Kasumi-1 (cell line): ENCODE measurements at places on chromosomes 1 and 21.

DNA sequence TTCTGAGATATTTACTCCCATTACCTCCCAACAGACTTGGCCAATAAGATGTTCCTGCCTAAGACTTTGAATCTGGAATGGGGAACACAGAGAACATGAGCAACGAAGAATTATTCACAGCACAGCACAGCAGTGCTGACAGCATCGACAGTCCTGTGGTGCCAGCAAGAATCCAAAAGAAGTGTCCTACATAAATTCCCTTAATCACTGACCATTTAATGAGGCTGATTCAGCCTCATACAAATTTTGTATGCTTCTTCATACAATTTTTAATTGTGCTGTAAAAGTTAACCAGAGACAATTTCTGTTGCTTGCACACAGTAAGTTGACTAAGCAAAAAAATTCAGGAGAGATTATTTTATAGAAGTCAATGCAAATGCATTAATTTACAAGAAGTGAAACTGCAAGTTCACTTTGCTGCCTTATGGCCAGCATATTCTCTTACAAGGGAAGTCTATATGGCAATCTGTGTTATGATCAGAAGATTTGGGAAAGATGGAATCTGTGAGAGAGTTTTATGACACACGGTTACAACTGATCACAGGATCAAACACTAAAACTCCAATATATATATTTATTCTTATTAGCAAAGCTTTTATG is 855.9 kb downstream of the LTN1 start:
- DNase-seq, result no peak

DNA sequence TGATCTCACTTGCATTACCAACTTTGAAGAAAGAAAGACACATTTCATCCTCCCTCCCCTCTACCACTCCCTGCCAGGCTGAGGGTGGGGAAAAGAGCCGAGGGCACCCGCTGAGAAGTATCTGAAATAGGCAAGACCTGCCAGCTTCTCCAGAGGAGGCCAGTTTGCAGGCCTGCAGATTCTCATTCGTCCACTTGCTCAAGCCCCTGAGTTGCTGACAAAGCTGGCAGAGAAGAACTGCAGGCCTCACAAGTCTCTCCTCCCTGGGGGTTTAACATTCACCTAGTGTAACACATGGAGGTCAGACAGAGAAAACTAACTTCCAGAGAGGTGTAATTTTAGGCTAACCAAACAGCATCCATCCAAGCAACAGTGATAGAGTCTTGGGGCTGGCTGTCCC is 376.4 kb downstream of the HHAT start:
- no peak for DNase-seq

DNA sequence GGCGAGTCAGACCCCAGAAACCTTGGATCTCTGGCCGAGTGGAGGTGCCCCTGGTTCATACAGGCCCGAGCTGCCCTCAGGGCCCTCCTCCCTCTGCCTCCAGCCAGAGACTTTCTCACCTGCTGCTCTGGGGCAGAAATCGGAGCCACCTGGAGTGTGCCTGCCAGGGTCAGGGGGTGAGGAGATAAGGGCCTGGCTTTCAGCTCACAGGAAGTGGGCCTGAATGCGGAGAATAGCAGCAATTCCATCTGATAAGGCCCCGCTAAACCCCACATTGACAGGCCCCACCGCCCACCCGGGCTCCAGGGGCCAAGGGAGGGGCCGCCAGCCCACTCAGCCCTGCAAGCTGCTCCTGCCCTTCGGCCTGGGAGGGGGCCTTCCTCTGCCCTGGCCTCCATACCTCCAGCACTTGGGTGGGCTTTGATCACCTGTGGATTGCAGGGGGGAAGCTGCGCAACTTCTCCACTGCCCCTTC is 123.7 kb upstream of the ARHGEF16 start:
- no peak for DNase-seq

DNA sequence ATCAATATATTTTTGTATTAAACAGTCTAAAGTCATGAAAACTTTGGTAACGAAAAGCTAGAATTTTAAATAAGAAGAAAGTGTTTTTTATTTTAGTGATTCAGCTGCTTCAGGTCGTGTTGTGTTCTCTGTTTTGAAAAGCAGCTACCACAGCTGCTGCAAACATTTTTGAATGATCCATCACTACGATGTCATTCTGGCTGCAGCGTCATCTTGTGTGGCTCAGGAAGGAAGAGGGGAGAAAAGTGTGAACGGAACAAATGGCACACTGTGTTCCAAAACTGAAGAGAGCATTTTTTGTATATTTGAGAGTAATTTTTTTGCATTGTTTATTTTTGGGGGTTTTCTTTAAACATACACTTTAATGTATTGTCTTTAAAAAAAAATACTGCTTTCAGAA is 323.0 kb upstream of the ADGRL2 start:
- no peak for DNase-seq

DNA sequence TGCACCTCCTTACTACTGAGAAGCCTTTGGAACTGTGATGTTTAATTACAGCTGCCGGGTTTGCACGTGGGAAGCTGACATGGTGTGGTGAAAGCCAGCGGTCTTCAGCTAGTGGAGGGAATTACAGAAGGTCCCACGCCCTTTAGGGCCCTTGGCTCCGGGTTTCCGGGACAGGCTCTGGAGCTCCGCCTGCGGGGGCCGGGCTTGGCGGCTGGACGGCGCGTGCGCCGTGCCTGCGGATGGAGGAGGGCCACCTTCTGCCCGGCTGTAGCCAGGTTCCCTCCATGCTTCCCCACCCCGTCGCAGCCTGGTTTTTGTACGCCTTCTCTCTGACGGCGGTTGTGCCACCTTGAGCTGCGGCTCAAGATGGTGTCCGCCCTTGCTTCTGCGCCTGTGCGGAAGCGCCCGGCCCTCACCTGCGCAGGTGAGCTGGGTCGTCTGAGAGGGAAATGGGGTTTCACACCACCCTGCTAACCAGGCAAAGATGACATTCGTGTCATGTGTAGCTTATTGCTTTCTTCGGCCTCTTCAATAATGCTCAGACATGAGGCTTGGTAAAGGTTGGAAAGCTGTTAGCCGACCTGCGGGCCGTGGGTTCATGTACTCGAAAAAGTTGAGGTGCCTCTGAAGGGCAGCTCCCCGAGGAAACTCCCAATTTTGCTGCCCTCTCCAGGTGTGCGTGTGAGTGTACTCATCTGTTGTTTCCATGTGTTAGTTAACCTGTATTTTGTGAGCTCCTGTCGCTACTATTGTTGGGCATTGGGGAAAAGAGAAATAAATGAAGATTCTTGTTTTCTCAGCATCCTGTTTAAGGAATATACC is 36.6 kb upstream of the OPRD1 start:
- DNase-seq, result no peak

DNA sequence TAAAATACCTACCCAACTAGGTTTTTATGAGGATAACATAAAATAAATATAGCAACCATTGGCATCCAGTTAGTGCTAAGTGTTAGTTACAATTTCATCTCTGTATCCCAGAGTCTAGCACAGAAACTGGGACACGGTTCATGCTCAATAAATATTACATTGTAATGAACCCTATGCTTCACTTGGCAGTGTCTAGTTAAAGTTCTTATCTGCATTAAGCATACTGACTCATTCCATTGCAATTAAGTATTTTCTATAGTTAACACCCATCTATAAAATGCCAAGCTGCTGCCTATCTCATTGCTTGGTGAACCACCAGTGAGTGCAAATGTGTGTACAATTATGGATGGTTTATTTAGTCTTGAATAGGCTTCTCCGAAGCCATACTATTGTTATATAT is 15.2 kb downstream of the CHML start:
- DNase-seq, result no peak

- no peak for DNase-seq
Observed at GRCh38 chr1:164755690-164756089, 196.7 kb downstream of the PBX1 start.

GRCh38 chr1:16900751-16901150 is 5.0 kb downstream of the RNU1-2 start:
- peak; percentile 61 for DNase-seq

GRCh38 chr1:64597113-64597512 is 127.2 kb downstream of the CACHD1 start:
- no peak for DNase-seq

DNA sequence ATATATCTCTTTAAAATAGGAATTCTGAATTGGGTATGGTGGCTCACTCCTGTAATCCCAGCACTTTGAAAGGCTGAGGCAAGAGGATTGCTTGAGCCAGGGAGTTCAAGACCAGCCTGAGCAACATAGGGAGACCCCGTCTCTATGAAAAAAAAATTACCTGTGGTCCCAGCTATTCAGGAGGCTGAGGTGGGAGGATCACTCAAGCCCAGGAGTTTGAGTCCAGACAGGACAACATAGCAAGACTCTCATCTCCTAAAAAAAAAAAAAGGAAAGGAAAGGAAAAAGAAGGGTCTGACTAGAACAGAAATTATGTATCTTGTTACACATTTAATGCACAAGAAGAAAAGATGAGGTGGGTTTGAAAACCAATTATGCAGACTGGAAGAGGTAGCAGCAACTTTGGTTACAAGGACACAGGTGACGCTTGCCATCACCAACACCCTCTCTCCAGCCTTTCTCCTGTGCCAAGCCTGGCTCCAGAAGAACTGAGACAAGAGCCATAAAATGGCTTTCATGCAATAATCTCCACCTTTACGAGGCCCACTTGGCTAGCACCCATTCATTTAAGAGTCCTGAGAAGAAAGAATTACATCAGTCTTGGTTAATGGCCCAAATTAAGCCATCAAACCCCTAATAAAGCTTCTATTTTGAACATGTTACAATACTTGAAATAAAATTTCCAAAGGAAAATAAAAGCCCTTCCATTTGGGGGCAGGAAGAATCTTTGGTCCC is 4.8 kb upstream of the SELENBP1 start:
- no peak for DNase-seq

DNA sequence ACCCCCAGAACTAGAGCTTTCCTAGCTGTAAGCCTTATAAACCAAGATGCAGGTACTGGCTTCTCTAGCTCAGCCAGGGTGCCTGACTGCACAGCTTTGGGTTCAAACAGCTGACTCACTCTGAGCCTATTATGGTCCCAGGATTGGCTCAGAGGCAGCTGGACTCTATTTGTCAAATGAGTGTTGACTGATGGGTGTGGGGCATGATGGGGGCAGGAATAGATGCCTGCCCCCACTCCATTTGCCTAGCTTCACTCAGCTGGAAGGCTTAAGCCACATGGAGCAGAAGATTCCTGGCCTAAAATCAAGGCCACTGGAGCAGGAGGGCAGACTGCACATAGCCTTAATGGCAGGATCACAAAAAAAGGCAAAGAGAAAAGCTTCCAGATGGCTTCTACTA is 90.5 kb downstream of the PIK3R3 start:
- DNase-seq, result no peak

GRCh38 chr1:95094923-95095322 is 22.2 kb upstream of the ALG14 start:
- no peak for DNase-seq

DNA sequence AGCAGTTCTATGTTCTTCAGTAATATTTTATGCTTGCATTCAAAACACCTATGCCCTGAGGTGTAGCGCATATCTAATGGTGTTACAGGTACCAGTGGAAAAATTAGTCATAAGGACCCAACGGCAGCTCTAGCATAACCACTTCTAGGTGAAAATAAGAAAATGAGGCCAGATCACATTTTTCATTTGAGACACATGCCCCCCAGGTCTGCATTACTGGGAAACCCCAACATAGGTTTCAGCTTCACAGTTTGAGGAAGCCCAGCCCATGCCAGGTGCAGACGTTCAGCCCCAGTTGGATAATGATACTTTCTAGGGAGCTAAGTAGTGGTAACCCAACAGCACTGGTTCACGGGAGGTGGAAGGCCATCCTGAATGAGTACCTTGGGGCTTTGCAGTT is 129.8 kb downstream of the CNIH3 start:
- DNase-seq, result no peak

- no peak for DNase-seq
Observed at GRCh38 chr1:165824269-165824643, 3.2 kb upstream of the UCK2 start.

- peak; percentile 79 for DNase-seq
Observed at GRCh38 chr21:45478115-45478801, 64.0 kb downstream of the SLC19A1 start.

- no peak for DNase-seq
Observed at GRCh38 chr1:116064616-116065015, 46.6 kb upstream of the MAB21L3 start.

GRCh38 chr1:222754366-222755139 is 17.6 kb downstream of the FAM177B start:
- DNase-seq, result peak; percentile 27
